Activated CD4-positive, alpha-beta memory T cell treated with anti-CD3 and anti-CD28 coated beads, Interleukin-2, amount 10 ng/mL, durations not matched to agents 7 days and 5 days (primary cell): ENCODE measurements at places on chromosomes 2 and 18. TPM values are rescaled to one million over a fixed set of nuclear protein-coding genes. Genes with fewer than 3 reads are reported as not detected.
A peak's percentile ranks its signal among the peaks of the same experiment; 100 is the strongest.

GRCh38 chr18:37322492-37323035 lies 243.0 kb downstream of the CELF4 start:
- no peaks in the 10 kb centered on the region for H3K36me3 ChIP-seq
- H3K27ac ChIP-seq, result no peak overlapping the region
- DNase-seq, result peak; percentile 17
- H3K4me1 ChIP-seq, result no peaks in the 10 kb centered on the region

DNA sequence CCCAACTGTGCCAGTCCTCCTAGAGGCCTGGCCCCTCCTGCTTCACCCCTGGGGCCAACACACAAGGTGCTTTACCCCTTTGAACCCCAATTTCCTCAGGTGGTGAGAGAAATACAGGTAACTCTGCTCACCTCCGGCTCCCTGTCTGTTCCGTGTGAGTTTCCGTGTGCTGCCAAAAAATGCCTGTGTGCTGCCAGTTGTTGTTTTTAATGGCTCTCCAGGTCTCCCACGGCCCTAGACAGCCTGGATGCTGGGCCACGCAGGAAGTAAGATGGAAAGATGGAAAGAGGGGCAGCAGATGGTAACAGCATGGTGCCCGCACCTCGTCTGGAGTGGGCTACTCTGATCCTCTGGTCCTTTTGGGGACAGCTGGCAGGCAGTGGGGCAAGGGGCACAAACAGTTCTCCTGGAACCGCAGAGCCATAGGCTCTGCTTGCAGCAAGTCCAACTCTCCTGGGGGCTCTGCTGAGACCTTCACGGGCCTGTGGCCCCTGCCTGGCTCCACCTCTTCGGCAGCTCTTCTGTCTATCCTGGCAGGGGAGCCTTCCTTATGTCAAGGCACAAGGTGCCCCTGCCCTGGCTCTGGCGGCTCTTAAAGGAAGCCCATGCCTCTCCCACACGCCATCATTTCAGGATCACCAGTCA lies 4.3 kb upstream of the ARHGEF4 start:
- H3K4me3 ChIP-seq, result no peak overlapping the region
- H3K27me3 ChIP-seq, result peaks cover 21% of the 10 kb centered on the region
- no peaks in the 10 kb centered on the region for H3K4me1 ChIP-seq
- no peak for DNase-seq
- H3K27ac ChIP-seq, result no peak overlapping the region
- H3K36me3 ChIP-seq, result no peaks in the 10 kb centered on the region

GRCh38 chr2:191465766-191466420 lies 212.0 kb upstream of the NABP1 start:
- H3K4me1 ChIP-seq, result no peaks in the 10 kb centered on the region
- peaks cover 5% of the 10 kb centered on the region for H3K27me3 ChIP-seq
- no peak overlapping the region for H3K27ac ChIP-seq
- no peak overlapping the region for H3K4me3 ChIP-seq

- no peak for DNase-seq
- no peaks in the 10 kb centered on the region for H3K27me3 ChIP-seq
Measured at GRCh38 chr2:170924969-170925368, 4.1 kb upstream of the GORASP2 start.

DNA sequence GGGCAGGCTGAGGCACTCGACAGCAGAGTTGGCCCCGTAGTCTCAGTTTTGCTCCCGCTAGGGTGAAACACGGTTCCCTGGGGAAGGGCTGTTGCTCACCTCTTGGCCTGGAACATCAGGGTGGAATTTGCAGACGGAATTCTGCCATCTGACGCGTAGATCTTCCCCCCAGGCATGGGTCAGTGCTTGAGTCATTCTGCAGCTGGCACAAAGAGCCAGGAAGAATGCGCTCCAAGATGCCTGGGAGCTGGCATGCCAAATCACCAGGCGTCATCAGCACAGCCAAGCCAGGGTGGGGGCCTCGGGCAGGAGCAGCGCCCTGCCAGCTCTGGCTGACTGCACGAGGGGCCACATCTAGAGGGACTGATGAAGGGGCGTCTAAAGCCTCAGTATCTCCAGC lies 42.7 kb downstream of the ODC1 start:
- H3K36me3 ChIP-seq, result peaks cover 16% of the 10 kb centered on the region
- no peaks in the 10 kb centered on the region for H3K27me3 ChIP-seq
- DNase-seq, result no peak

GRCh38 chr2:64947885-64948284 lies 41.3 kb upstream of the SLC1A4 start:
- H3K4me1 ChIP-seq, result peaks cover 50% of the 10 kb centered on the region
- H3K36me3 ChIP-seq, result peaks cover 5% of the 10 kb centered on the region
- H3K27ac ChIP-seq, result peak overlapping the region; percentile 40
- H3K27me3 ChIP-seq, result no peaks in the 10 kb centered on the region
- DNase-seq, result no peak

- H3K36me3 ChIP-seq, result no peaks in the 10 kb centered on the region
- no peaks in the 10 kb centered on the region for H3K4me1 ChIP-seq
- no peaks in the 10 kb centered on the region for H3K27me3 ChIP-seq
- no peak overlapping the region for H3K27ac ChIP-seq
- DNase-seq, result no peak
- H3K4me3 ChIP-seq, result no peak overlapping the region
Measured at GRCh38 chr18:56309104-56309503, 329.3 kb downstream of the TXNL1 start.

DNA sequence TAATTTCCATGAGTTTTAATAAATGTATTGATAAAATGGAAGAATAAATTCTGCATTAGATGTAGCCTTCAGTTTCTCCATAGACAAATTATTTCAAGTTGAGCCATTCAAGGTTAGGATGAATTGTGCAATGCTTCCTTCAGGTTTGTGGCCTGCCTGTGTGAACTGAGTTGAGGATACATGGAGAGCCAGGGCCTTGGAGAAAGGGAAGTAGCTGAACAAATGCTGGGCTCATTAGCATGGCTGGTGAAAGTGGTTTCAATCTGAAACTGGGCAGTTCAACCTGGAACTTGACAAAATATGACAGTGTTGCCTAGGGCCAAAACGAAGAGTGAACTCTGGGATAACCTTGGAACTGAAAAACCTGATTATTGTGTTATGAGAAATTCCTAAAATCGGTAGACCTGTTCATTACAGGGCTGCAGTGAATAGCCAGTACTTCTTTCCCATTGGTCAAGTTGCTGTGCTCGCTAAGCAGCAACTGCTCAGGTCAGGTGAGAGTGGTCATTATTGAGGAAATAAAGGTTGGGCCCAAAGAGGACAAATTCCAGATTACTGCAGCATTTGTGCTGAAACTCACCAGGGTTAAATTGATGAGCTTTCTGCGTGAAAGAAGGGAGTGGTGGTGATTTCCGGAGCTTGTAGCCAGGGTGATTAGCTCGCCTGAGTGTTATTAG lies 12.7 kb downstream of the INPP1 start:
- peaks cover 30% of the 10 kb centered on the region for H3K4me1 ChIP-seq
- H3K36me3 ChIP-seq, result peaks cover 9% of the 10 kb centered on the region
- H3K27me3 ChIP-seq, result no peaks in the 10 kb centered on the region
- no peak for DNase-seq
- no peak overlapping the region for H3K27ac ChIP-seq

GRCh38 chr2:5316001-5316490 lies 376.1 kb upstream of the SOX11 start:
- no peak for DNase-seq
- no peak overlapping the region for H3K4me3 ChIP-seq
- no peak overlapping the region for H3K27ac ChIP-seq
- no peaks in the 10 kb centered on the region for H3K36me3 ChIP-seq
- H3K4me1 ChIP-seq, result no peaks in the 10 kb centered on the region

GRCh38 chr18:25010623-25011374 lies 341.2 kb downstream of the ZNF521 start:
- no peak overlapping the region for H3K4me3 ChIP-seq
- H3K27ac ChIP-seq, result no peak overlapping the region
- H3K4me1 ChIP-seq, result no peaks in the 10 kb centered on the region
- no peaks in the 10 kb centered on the region for H3K36me3 ChIP-seq
- H3K27me3 ChIP-seq, result no peaks in the 10 kb centered on the region
- no peak for DNase-seq

GRCh38 chr2:60565472-60565871 lies 12.0 kb upstream of the BCL11A start:
- peaks cover 49% of the 10 kb centered on the region for H3K27me3 ChIP-seq
- H3K4me1 ChIP-seq, result peaks cover 3% of the 10 kb centered on the region
- H3K36me3 ChIP-seq, result no peaks in the 10 kb centered on the region
- H3K4me3 ChIP-seq, result no peak overlapping the region
- no peak for DNase-seq

DNA sequence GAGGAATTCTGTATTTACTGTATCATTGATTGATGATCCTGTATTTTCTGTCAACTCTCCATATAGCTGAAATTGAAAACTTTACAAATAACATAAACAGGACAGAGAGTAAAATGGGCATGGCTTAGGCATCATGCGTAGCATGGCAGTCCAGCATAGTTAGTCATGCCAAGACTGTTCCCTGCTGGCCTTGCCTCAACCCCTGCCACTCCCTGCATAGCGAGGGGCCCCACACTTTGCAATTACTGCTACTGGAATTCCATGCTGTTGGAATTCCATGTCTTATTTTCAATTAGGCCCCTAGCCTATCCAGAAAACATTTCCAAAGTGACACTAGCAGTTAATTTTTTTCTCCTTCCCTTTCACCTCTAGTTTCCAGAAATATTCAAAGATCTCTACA lies 15.1 kb upstream of the SOX11 start:
- no peaks in the 10 kb centered on the region for H3K36me3 ChIP-seq
- no peak for DNase-seq
- peaks cover 13% of the 10 kb centered on the region for H3K27me3 ChIP-seq
- H3K4me3 ChIP-seq, result no peak overlapping the region

GRCh38 chr2:8544171-8544785 lies 137.6 kb upstream of the ID2 start:
- no peaks in the 10 kb centered on the region for H3K27me3 ChIP-seq
- peaks cover 89% of the 10 kb centered on the region for H3K4me1 ChIP-seq
- H3K36me3 ChIP-seq, result no peaks in the 10 kb centered on the region
- peak overlapping the region; percentile 100 for H3K27ac ChIP-seq
- H3K4me3 ChIP-seq, result peak overlapping the region; percentile 39
- DNase-seq, result no peak

GRCh38 chr18:58730618-58731017 lies 59.4 kb downstream of the MALT1 start:
- no peak for DNase-seq
- H3K27me3 ChIP-seq, result no peaks in the 10 kb centered on the region
- no peak overlapping the region for H3K4me3 ChIP-seq
- peaks cover 5% of the 10 kb centered on the region for H3K4me1 ChIP-seq

GRCh38 chr2:172701250-172701649 lies 34.4 kb upstream of the RAPGEF4 start:
- H3K4me3 ChIP-seq, result no peak overlapping the region
- DNase-seq, result no peak
- H3K27ac ChIP-seq, result no peak overlapping the region
- peaks cover 23% of the 10 kb centered on the region for H3K27me3 ChIP-seq
- H3K36me3 ChIP-seq, result no peaks in the 10 kb centered on the region

DNA sequence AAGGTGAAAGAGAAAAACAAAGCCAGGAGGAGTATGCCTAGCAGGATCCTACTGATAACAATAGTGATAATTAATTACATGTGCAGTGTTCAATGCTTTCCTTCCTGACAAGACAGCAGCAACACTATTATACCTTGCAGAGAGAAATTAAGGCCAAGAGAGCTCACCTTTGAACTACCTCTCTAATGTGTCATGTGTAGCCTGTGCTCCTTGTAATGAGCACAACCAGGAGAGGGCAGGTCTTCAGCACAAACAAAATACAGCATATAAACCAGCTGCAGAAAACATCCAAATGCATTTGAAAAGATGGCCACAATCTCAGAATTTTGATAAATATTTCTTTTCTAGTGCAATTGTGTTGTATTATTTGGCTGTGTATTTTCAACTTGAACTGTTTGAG lies 1425.7 kb downstream of the DSC3 start:
- H3K4me3 ChIP-seq, result no peak overlapping the region
- no peak for DNase-seq
- no peaks in the 10 kb centered on the region for H3K4me1 ChIP-seq
- no peaks in the 10 kb centered on the region for H3K27me3 ChIP-seq

GRCh38 chr2:81644189-81644588 lies 1339.6 kb upstream of the LRRTM1 start:
- H3K27ac ChIP-seq, result no peak overlapping the region
- H3K27me3 ChIP-seq, result no peaks in the 10 kb centered on the region
- H3K4me1 ChIP-seq, result no peaks in the 10 kb centered on the region

- no peak overlapping the region for H3K27ac ChIP-seq
- peaks cover 4% of the 10 kb centered on the region for H3K36me3 ChIP-seq
- no peak overlapping the region for H3K4me3 ChIP-seq
- no peaks in the 10 kb centered on the region for H3K4me1 ChIP-seq
- DNase-seq, result no peak
- H3K27me3 ChIP-seq, result peaks cover 1% of the 10 kb centered on the region
Measured at GRCh38 chr2:68039317-68039716, 23.5 kb downstream of the C1D start.

GRCh38 chr18:3655254-3656050 lies 205.5 kb downstream of the TGIF1 start:
- H3K4me1 ChIP-seq, result peaks cover 26% of the 10 kb centered on the region
- no peaks in the 10 kb centered on the region for H3K27me3 ChIP-seq
- no peak overlapping the region for H3K4me3 ChIP-seq

DNA sequence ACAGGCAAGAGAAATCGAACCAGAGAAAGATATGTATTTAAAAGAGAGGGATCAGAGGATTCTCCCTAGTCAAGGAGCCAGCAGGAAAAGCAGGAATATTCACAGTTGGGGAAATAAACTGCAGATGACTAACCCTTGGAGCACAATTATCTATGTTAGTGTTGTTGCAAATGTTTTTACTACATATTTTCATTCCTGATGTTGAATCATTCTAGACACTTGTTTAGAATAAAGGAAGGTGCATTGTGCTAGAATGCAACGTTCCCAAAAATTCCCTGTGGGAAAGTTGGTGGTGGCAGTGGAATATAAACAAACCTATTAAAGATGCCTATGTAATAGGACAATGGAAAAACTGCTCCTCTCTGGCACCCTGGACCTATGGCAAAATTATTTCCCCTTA lies 63.3 kb downstream of the DTNA start:
- H3K4me1 ChIP-seq, result no peaks in the 10 kb centered on the region
- H3K27ac ChIP-seq, result no peak overlapping the region
- no peaks in the 10 kb centered on the region for H3K36me3 ChIP-seq
- no peak for DNase-seq
- no peak overlapping the region for H3K4me3 ChIP-seq

GRCh38 chr18:79588636-79589481 lies 90.7 kb upstream of the CTDP1 start:
- peaks cover 4% of the 10 kb centered on the region for H3K4me1 ChIP-seq
- H3K27ac ChIP-seq, result no peak overlapping the region
- no peak overlapping the region for H3K4me3 ChIP-seq
- H3K36me3 ChIP-seq, result no peaks in the 10 kb centered on the region
- no peak for DNase-seq

Gene UNC80
- not detected for total RNA-seq

Gene AP1S3
- total RNA-seq, result 6.4 TPM

Gene IL36A
- total RNA-seq, result not detected

Gene MOGAT1
- total RNA-seq, result not detected

Gene NOSTRIN
- not detected for total RNA-seq

Gene OR6B2
- not detected for total RNA-seq

Gene ALPI
- not detected for total RNA-seq

Gene PJVK
- total RNA-seq, result 0.91 TPM
